ENCODE measurements at places on chromosomes 13 and 19. TPM values are rescaled to one million over a fixed set of nuclear protein-coding genes. Genes with fewer than 3 reads are reported as not detected.

MYADM gene
- total RNA-seq = 150 TPM

KIR3DL1 gene
- total RNA-seq = not detected

MPND gene
- total RNA-seq = 19.8 TPM

GSK3A gene
- 33.2 TPM for total RNA-seq

ZNF524 gene
- total RNA-seq = 29.1 TPM

DCLK1 gene
- total RNA-seq = 0.04 TPM

TDRD12 gene
- total RNA-seq = not detected

KLF1 gene
- total RNA-seq = 2.2 TPM

PPP1R13L gene
- total RNA-seq = 118 TPM

VSIG10L gene
- total RNA-seq = 6.5 TPM

TMEM190 gene
- total RNA-seq = not detected

POU4F1 gene
- total RNA-seq = not detected

CYP2A7 gene
- total RNA-seq = not detected

CARM1 gene
- total RNA-seq = 92.6 TPM

CEACAM16 gene
- total RNA-seq = not detected

ZNF578 gene
- 3.4 TPM for total RNA-seq

LRRC63 gene
- 0.81 TPM for total RNA-seq

CPB2 gene
- total RNA-seq = not detected

RASGRP4 gene
- total RNA-seq = not detected

DCT gene
- 0.18 TPM for total RNA-seq

GPC6 gene
- 31.4 TPM for total RNA-seq

ZSCAN4 gene
- total RNA-seq = not detected

IGFL2 gene
- total RNA-seq = not detected

UHRF1 gene
- total RNA-seq = 17.3 TPM

MED16 gene
- total RNA-seq = 67.2 TPM

LGALS4 gene
- 0.46 TPM for total RNA-seq

GFY gene
- total RNA-seq = 2.0 TPM

KLC3 gene
- 2.4 TPM for total RNA-seq

KL gene
- total RNA-seq = not detected

TMEM59L gene
- total RNA-seq = 0.74 TPM

ZNF844 gene
- 9.3 TPM for total RNA-seq

TPTE2 gene
- 0.24 TPM for total RNA-seq

RASL11A gene
- 1.9 TPM for total RNA-seq

MEIOSIN gene
- total RNA-seq = 0.11 TPM

Measured in cardiac muscle cell (in vitro differentiated cells and primary cell).